ENCODE measurements at places on chromosomes 5 and 9. TPM values are rescaled to one million over a fixed set of nuclear protein-coding genes. Genes with fewer than 3 reads are reported as not detected.
A peak's percentile ranks its signal among the peaks of the same experiment; 100 is the strongest.

DNA sequence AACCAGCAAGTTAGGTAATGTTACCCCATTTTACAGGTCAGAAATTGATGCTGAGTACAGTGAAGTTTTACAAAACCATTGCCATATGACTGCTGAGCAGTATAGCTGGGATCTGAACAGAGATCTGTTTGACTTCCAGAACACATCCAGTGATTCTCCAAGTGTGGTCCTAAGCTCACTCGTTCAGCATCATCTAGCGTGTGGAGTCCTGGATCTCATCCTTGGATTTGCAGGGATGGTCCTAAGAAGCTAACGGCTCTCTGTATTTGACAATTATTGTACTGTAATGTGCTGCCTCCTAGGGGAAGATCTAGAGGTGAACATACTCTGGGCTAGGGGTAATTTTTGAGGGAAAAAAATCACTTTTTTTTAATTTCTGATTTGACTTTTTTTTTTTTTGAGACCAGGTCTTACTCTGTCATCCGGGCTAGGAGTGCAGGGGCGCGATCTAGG is 1.4 kb downstream of the SLC26A2 start:
- H3K4me1 ChIP-seq = peaks cover 7% of the 10 kb centered on the region
- no peak overlapping the region for H3K27ac ChIP-seq
- no peak overlapping the region for H3K4me3 ChIP-seq
- H3K36me3 ChIP-seq = no peaks in the 10 kb centered on the region
- no peak for DNase-seq

- H3K36me3 ChIP-seq = no peaks in the 10 kb centered on the region
- H3K4me3 ChIP-seq = no peak overlapping the region
- no peak for DNase-seq
- no peaks in the 10 kb centered on the region for H3K27me3 ChIP-seq
- no peak overlapping the region for H3K27ac ChIP-seq
Measured at GRCh38 chr5:140267559-140268018, 35.3 kb downstream of the PFDN1 start.

Gene PCA3
- not detected for total RNA-seq

GRCh38 chr5:92580814-92581213 is 1000.2 kb downstream of the NR2F1-AS1 start:
- no peaks in the 10 kb centered on the region for H3K27me3 ChIP-seq
- H3K27ac ChIP-seq = no peak overlapping the region
- H3K4me1 ChIP-seq = no peaks in the 10 kb centered on the region
- H3K36me3 ChIP-seq = no peaks in the 10 kb centered on the region

Gene MARCOL
- not detected for total RNA-seq

Gene ZNF879
- 6.0 TPM for total RNA-seq

Gene LIFR
- 67.1 TPM for total RNA-seq

Gene CLIC3
- total RNA-seq = 1.6 TPM

- peaks cover 7% of the 10 kb centered on the region for H3K4me1 ChIP-seq
- no peak overlapping the region for H3K4me3 ChIP-seq
- no peaks in the 10 kb centered on the region for H3K27me3 ChIP-seq
Measured at GRCh38 chr9:120837921-120838320, 4.8 kb downstream of the PSMD5 start.

Gene ARL14EPL
- total RNA-seq = not detected

GRCh38 chr9:70609542-70610286 is 195.3 kb upstream of the KLF9 start:
- no peaks in the 10 kb centered on the region for H3K27me3 ChIP-seq
- no peak overlapping the region for H3K4me3 ChIP-seq
- DNase-seq = peak; percentile 38
- H3K27ac ChIP-seq = no peak overlapping the region
- H3K4me1 ChIP-seq = no peaks in the 10 kb centered on the region

GRCh38 chr5:140988100-140988499 is 21.8 kb downstream of the PCDHAC2 start:
- no peak for DNase-seq
- H3K4me3 ChIP-seq = no peak overlapping the region
- no peaks in the 10 kb centered on the region for H3K36me3 ChIP-seq

DNA sequence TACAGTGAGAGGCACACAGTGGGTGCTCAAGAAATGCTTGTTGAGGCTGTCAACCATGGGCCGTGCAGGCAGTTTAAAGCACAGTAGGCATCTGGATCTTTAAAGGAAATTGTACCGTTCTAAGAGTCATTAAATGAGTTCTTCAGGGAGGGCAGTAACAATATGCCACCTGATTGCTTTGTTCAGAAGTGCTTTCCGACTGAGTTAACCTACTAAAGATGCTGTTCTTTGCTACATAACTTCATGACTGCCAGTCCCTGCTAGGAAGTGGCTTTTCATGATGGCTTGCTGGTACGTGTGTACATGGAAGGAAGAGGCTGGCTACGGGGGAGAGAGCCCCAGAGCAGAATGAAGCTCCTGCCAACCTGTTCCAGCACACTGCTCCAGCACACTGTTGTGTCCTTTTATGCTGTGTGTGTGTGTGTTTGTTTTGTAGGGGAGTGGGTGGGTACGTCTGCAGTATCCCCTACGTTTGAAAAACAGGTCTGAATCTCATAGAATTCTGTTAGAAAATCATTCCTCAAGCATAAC is 41.9 kb upstream of the PPP2R2B start:
- no peaks in the 10 kb centered on the region for H3K36me3 ChIP-seq
- no peak for DNase-seq
- no peaks in the 10 kb centered on the region for H3K4me1 ChIP-seq
- H3K4me3 ChIP-seq = no peak overlapping the region
- no peaks in the 10 kb centered on the region for H3K27me3 ChIP-seq
- no peak overlapping the region for H3K27ac ChIP-seq

Gene FANCC
- total RNA-seq = 7.5 TPM

Gene ZNF300
- 8.4 TPM for total RNA-seq

- no peaks in the 10 kb centered on the region for H3K36me3 ChIP-seq
- no peak overlapping the region for H3K4me3 ChIP-seq
- H3K27ac ChIP-seq = no peak overlapping the region
- no peaks in the 10 kb centered on the region for H3K27me3 ChIP-seq
Measured at GRCh38 chr9:7338586-7339281, 460.8 kb downstream of the DMAC1 start.

Gene LVRN
- 4.6 TPM for total RNA-seq

- no peak for DNase-seq
- H3K27me3 ChIP-seq = no peaks in the 10 kb centered on the region
- H3K27ac ChIP-seq = no peak overlapping the region
- no peaks in the 10 kb centered on the region for H3K36me3 ChIP-seq
Measured at GRCh38 chr5:146041180-146041789, 64.1 kb downstream of the PLAC8L1 start.

- H3K4me3 ChIP-seq = no peak overlapping the region
- no peaks in the 10 kb centered on the region for H3K27me3 ChIP-seq
- no peak for DNase-seq
- no peak overlapping the region for H3K27ac ChIP-seq
- no peaks in the 10 kb centered on the region for H3K36me3 ChIP-seq
Measured at GRCh38 chr9:9790216-9790872, 822.5 kb downstream of the PTPRD start.

GRCh38 chr5:143559586-143560109 is 156.2 kb upstream of the NR3C1 start:
- H3K36me3 ChIP-seq = no peaks in the 10 kb centered on the region
- no peak overlapping the region for H3K27ac ChIP-seq
- H3K27me3 ChIP-seq = no peaks in the 10 kb centered on the region
- no peak overlapping the region for H3K4me3 ChIP-seq

Gene NME5
- total RNA-seq = 3.6 TPM

DNA sequence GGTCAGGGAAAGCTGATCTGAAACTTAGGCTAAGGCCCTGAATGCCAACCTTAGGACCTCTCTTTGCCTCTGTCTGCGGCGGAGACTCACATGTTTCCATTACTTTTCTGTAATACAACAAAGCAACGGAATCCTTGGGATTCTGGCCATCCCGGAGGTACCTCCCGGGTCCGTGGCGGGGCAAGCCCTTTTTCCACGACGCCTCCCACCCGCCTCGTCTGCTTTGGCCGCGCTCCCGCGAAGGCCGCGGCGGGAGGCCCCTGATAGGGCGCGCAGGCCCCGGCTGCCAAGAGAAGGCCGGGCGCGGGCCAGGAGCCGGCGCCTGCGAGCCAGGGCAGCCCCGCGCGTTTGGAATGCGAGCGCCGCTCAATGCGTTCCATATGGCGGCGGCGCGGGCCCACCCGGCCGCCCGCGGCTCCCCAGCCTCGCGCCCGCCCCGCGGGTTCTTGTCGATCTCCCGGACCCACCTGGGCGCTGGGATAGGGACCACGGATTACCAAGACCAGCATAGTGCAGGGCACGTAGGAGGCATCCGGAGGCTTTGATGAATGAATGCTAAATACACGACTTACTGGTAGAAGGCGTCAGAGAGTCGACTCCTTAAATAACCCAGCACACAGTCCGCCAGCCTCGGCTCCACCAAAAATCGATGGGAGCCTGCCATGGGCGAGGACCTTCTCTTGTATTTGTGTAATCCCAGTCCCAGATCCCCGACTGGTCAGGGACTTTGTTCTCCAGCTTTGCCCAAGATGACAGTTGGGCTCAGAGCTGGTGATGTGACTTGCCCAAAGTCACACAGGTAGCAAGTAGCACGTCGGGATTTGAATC is 17.5 kb upstream of the PHF19 start:
- H3K4me3 ChIP-seq = no peak overlapping the region
- H3K4me1 ChIP-seq = peaks cover 5% of the 10 kb centered on the region
- peak; percentile 77 for DNase-seq
- H3K27me3 ChIP-seq = no peaks in the 10 kb centered on the region

DNA sequence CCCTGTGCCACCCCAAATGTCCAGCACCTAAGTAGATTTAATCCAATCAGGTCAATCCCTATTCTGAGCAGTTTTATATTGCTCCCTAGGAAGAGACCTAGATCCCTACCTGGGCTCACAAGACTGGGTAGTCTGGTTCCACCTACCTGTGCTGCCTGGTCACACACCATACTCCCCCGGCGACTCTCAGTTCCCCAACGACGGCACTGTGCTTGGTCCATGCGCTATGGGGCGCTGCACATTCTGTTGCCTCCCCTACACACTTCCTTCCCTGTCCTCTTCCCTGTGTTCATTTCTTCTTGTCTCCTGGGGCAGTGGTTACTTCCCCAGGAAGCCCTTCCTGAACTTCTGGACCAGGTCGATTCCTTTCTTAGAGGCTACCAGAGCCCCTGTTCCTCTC is 109.9 kb upstream of the IL12B start:
- no peak overlapping the region for H3K27ac ChIP-seq
- no peak overlapping the region for H3K4me3 ChIP-seq
- H3K27me3 ChIP-seq = no peaks in the 10 kb centered on the region
- no peaks in the 10 kb centered on the region for H3K36me3 ChIP-seq
- DNase-seq = no peak
- H3K4me1 ChIP-seq = no peaks in the 10 kb centered on the region
